CD14-positive monocyte (primary cell): ENCODE measurements at places on chromosomes 2 and 18.

- no peak for DNase-seq
Measured at GRCh38 chr18:50331691-50332090, 43.2 kb upstream of the SKA1 start.

- no peak for DNase-seq
Measured at GRCh38 chr2:195500879-195501278, 156.1 kb upstream of the SLC39A10 start.

DNA sequence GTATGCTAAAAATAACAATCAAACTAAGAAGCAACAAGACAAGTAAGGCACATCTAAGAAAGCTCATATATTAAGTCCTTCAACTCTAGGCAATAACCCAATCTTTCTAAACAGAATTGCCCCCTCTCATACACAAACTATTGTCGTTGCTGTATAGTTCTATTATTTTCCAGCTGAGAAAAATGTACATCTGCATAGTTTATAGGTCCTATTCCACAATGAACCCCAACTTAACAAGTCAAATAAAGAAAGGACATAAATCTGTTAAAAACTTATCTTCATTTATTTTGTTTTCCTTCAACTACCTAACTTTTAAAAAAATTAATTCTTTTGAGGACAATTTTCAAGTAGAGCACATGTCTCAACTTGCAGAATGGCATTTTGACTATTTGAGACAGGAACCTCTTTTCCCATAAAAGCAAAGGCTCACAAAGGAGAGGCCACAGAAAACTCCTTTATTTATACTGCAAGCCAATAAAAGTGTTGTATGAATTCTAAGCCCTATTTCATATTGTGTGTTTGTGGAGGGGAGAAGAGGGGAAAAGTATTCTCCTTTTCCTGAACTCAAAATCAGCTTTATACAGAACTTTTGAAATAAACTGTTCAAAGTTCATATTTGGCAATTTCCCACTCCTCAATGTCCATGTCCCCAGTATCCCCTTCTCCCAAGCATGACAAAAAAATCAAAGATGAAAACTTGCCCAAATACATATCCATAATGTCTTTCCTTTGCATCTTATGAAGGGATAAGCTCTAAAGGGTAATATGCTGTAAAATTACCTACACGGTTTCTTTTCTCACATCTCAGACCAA is 37.4 kb downstream of the RTN4 start:
- DNase-seq, result no peak

- peak; percentile 16 for DNase-seq
Measured at GRCh38 chr2:12487253-12488004, 229.3 kb upstream of the TRIB2 start.

DNA sequence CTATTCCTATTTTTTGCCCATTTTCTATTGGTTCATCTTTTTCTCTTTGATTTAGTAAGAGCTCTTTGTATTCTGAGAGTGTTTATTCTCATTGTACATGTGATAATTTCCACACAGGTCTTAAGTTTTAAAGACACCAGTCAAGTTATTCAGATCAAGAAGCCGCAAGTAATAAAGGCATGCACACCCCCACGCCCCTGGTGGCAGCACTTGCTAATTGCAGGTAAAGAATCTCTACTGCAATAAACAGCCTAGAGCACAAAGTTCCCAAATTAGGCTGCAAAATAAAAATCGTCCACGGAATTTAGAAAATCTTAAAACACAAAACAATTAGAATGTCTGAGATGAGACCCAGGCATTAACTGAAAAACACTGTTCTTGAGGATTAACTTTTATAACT is 45.2 kb downstream of the ST3GAL5 start:
- no peak for DNase-seq
